PC-9 (cell line): ENCODE measurements at places on chromosomes 16 and 17.

GRCh38 chr17:6274310-6274709, 160.6 kb downstream of the AIPL1 start:
- no peak for DNase-seq
- H3K4me1 ChIP-seq, result no peaks in the 10 kb centered on the region
- no peaks in the 10 kb centered on the region for H3K36me3 ChIP-seq
- H3K27ac ChIP-seq, result no peak overlapping the region

DNA sequence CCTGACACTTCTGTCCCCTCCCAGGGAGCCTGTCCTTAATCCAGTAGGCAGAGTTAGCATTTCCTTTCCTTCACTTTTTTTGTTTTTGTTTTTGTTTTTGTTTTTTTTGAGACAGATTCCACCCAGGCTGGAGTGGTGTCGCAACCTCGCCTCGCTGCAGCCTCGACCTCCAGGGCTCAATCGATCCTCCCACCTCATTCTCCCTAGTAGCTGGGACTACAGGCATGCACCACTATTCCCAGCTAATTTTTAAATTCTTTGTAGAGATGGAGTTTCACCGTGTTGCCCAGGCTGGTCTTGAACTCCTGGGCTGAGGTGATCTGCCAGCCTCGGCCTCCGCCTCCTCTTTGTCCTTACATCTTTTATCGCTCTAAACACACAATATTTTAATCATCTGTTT, 4.0 kb downstream of the NHERF1 start:
- no peak overlapping the region for H3K27ac ChIP-seq
- no peak overlapping the region for H3K4me3 ChIP-seq
- no peaks in the 10 kb centered on the region for H3K27me3 ChIP-seq
- H3K4me1 ChIP-seq, result peaks cover 42% of the 10 kb centered on the region

DNA sequence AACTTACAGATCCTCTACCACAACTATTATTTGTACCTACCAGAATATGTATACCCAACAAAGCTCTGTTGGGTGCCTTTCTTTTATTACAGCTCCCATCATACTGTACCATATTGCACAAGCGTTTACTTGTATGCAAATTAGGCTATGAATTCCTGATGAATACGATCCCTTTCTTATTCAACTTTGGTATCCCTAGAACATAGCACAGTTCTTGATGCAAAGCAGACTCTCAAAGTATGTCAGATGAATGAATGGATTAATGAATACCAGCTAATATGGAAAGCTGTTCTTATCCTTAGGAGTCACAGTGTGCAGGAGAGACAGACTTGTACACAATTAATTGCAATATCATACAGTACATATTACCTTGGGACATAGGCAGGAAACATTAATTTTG, 79.7 kb upstream of the NACA2 start:
- H3K27ac ChIP-seq, result no peak overlapping the region
- DNase-seq, result no peak
- no peaks in the 10 kb centered on the region for H3K4me1 ChIP-seq
- no peaks in the 10 kb centered on the region for H3K27me3 ChIP-seq
- H3K4me3 ChIP-seq, result no peak overlapping the region

GRCh38 chr17:153851-154250, 16.5 kb downstream of the SCGB1C2 start:
- H3K27ac ChIP-seq, result no peak overlapping the region
- DNase-seq, result no peak
- no peak overlapping the region for H3K4me3 ChIP-seq
- H3K27me3 ChIP-seq, result peaks cover 14% of the 10 kb centered on the region; the same call in 1 of the 2 replicates
- no peaks in the 10 kb centered on the region for H3K4me1 ChIP-seq

DNA sequence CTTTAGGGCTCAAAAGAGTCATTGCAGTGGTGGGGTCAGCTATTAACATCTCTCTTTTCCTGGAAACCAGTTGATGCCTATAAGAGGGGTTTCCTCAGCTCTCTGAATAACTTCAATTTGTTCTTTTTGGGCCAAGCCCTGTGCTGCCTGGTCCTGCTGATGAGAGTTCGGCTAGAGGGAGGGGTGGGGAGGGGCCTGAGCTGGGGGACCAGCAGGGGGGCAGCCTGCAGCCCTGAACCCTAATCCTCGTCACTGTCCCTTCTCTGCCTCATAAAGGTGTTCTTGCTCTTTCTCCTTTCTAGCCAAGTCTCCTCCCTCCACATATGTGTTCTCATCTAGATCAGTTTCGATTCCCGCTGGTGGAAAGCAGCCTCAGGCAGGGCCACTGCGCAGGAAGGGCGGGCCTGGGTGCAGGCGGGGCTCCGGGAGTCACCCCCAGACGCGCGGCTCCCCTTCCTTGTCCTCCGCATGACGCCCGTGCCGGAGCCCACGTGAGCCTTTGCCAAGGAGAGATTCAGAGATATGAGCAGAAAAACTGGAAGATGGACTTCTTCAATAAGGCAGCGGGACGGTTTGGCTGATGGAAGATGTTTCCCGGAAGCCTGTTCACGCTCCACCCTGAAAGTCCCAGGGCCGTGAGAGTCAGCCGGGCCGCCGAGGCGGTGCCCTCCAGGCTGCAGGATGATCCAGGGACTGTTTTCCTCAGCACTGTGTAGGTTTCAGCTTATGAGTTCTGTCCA, 15.0 kb upstream of the RHOT1 start:
- peak; percentile 60 for DNase-seq
- H3K4me1 ChIP-seq, result peaks cover 10% of the 10 kb centered on the region; the same call in 1 of the 2 replicates
- no peaks in the 10 kb centered on the region for H3K36me3 ChIP-seq

- H3K36me3 ChIP-seq, result no peaks in the 10 kb centered on the region
- peak; percentile 79 for DNase-seq
- peaks cover 16% of the 10 kb centered on the region for H3K4me1 ChIP-seq
- 0 out of 2 replicates have a peak overlapping the region, but pooled peaks have one; percentile 26 for H3K27ac ChIP-seq
Observed at GRCh38 chr17:83155128-83156121, 76.0 kb downstream of the METRNL start.
